ENCODE measurements at places on chromosomes 4 and X.

DNA sequence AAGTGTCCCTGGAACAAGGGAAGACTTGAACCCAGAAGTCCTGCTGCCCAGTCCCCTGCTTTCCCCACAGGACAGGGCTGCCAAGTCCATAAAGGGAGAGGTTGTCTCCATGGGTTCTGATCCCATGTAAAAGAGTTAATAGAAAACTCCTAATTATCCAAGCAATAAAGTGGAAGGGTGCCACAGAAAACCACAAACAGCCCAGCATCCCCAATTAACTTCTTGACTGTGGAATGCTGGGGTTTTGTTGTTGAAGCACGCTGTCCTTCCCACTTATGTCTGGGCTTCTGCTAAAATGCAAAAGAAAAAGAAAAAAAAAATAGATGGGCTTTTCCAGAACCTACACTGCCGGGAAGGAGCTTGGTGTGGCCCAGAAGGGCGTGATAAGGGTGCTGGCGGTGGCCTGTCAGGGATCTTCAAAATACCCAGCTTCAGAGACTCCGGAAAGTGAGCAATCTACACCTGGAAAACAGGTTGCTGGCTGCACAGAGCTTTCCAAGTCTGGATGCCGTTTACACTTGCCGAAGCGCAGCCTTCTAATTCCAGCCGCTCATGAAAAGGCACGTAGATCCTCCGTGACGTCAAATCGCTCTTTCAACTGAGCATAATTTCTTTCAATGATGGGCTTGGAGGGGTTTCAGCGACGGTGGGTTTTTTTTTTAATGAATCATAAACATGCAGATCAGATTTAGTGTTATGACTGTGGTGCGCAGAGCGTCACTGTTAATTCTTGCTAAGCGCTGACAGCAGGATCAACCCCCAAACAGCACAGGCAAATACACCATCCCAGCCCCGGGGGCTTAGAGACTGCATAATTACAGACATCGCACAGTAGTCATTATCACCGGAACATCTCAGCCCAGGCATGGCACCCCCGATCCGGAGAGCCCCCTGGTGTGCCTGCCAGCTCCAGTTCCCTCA is 197.6 kb downstream of the BCOR start:
- no peak for DNase-seq

DNA sequence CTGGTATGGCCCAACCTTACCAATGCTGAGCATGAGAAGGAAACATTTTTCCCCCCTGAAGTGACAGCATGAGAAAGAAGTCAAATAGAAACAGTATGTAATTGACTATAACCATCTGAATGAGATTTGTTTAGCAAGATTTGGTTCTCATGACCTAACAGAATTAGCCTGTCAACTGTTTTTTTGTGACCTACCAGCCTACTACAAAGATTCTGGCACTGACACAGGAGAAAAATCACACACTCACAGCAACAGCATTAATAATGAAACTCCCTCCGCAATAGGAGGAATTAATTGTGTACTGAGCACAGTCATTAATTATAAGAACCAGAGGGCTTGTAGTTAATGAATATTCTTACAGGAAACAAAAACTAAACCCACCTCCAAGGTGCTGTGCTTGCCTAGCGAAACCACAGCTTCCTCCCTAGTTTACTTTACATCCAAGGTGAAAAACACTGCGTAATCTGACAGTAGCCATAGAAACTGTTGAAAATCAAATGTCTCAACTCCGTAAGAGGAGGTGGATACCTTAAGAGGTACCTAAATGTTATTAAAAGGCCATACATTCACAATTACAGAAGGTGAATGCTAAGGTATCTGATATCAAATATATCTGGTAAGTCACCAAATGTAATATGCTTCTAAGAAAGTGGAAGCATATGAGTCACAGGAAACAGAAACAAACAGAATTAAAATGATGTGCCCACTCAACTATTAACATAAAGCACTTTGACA is 34.9 kb downstream of the MMRN1 start:
- no peak for DNase-seq

GRCh38 chrX:129808158-129808828 is 28.5 kb downstream of the SASH3 start:
- no peak for DNase-seq

- DNase-seq, result no peak
Measured at GRCh38 chr4:151962138-151962823, 201.5 kb upstream of the GATB start.

DNA sequence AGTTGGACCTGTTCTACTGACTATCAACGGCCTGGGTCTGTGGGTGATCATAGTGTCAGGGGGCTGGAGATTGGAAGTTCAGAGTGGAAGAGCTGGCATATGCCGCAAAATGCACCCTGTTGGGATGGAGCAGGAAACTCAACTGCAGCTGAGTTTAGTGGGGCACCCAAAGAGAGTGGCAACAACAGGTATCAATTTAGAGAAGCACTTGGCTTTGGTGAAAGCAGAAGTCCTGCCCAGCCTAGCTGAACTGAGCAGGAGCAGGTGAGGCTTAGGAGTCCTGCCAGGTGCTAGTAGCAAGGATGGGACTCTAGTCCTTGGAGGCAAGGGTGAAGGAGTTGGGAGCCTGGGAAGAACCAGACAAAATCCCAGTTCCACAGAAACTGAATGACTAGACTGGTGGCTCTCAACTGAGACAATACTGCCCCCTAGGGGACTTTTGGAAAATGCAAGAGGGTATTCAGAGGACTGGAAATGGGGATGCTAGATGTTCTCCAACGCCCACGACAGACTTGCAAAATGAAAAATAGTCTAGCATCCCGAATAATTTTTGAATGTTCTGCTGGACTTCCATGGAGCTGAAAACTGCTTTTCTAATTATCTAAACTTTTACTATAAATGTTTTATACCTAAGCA is 49.4 kb downstream of the RTL9 start:
- peak; percentile 57 for DNase-seq

GRCh38 chrX:133847340-133847994 is 137.9 kb downstream of the GPC3 start:
- DNase-seq, result no peak

- no peak for DNase-seq
Measured at GRCh38 chrX:129791336-129791735, 11.6 kb downstream of the SASH3 start.

GRCh38 chrX:154000051-154000450 is 19.7 kb downstream of the IRAK1 start:
- no peak for DNase-seq

- no peak for DNase-seq
Measured at GRCh38 chr4:75698162-75698962, 25.2 kb upstream of the G3BP2 start.

- peak; percentile 73 for DNase-seq
Measured at GRCh38 chr4:15756361-15756861, 21.7 kb upstream of the CD38 start.

GRCh38 chrX:129983575-129984110 is 1.2 kb downstream of the BCORL1 start:
- DNase-seq, result no peak

GRCh38 chr4:64250488-64250887 is 158.8 kb downstream of the TECRL start:
- DNase-seq, result no peak

DNA sequence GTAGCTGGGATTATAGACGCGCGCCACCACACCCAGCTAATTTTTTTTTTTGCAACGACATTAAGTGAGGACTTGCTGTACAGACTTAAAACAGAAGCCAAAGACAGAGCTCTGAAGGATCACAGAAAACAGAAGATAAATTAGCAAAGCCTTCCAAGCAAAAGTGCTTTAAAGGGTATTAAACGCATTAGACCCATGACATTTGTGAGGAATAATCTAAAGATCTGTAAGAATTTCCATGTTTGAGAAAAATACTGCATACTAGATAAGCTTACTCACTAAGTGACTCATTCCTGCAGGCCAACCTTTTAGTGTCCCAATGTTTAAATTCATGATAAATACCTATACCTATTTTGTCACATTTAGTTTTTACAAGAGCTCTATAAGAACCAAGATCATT is 27.4 kb downstream of the SMARCA1 start:
- no peak for DNase-seq

GRCh38 chr4:181761156-181761555 is 482.0 kb upstream of the TENM3 start:
- no peak for DNase-seq

- no peak for DNase-seq
Measured at GRCh38 chr4:186807808-186808629, 84.4 kb upstream of the FAT1 start.

DNA sequence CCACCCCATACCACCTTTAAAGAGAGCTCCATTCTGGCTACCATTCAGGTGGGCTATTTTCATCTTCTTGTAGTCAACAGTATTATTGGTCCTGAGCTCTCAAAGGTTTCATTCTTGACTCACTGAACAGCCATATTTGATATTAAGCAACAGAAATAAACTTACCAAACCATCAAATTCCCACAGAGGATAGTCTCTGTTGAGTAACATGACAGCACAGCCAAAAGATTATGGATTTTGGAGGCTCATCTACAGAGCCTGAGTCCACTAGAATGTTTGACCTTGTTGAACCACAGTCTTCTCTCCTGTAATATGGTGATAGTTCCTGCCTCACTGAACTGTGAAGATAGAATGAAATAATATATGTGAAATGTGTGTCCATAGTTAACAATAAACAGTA is 276.3 kb upstream of the LDB2 start:
- no peak for DNase-seq

DNA sequence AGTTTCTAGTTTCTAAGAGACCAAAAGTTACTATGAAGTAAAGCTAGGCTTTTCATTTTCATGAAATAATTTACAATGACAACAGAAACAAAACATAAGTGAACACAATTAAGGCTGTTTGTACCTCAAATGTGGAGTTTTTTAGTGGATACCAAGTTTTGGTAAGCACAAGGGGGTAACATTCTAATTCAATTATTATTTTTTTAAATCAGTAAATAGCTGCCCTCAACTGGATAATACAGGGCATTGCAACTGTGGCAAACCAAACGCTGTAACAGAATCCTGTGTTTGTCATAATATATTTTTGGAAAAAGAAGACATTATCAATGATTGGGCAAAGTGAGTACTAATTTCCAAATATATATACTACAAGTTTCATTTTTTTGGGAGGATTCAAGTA is 150.3 kb downstream of the FBXW7 start:
- no peak for DNase-seq

DNA sequence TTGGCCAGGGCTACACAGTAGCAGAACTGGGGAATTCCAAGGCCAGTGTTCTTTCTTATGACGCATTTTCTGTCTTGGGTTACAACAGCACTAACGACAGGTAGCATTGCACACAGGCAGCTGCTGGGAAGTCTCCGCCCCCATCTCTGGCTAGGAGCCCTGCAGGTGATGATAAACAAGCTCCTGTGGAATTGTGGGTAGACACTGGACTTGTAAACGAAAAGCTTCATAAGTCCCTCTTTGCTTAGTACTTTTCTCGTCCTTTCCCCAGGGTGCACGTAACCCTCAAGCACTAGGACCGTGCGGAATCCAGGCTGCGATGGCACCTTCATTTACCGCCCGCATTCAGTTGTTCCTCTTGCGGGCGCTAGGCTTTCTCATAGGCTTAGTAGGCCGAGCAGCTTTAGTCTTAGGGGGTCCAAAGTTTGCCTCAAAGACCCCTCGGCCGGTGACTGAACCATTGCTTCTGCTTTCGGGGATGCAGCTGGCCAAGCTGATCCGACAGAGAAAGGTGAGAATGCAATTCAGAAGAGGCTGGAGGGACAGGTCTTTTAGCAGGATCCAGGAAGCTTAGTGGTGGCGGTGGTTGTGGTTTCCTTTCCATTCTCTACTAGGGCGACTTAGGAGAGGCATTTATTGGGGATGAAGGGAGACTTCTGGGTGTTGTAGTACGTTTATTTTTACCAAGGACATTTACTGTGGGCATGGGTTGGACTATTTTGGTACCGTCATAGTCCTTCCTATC is at the start of gene FAAH2:
TSS of gene FAAH2 (plus strand) at position 200 of the 745 bp plus-strand sequence. CDS start at position 320, 120 bp downstream.
- DNase-seq, result peak; percentile 48

DNA sequence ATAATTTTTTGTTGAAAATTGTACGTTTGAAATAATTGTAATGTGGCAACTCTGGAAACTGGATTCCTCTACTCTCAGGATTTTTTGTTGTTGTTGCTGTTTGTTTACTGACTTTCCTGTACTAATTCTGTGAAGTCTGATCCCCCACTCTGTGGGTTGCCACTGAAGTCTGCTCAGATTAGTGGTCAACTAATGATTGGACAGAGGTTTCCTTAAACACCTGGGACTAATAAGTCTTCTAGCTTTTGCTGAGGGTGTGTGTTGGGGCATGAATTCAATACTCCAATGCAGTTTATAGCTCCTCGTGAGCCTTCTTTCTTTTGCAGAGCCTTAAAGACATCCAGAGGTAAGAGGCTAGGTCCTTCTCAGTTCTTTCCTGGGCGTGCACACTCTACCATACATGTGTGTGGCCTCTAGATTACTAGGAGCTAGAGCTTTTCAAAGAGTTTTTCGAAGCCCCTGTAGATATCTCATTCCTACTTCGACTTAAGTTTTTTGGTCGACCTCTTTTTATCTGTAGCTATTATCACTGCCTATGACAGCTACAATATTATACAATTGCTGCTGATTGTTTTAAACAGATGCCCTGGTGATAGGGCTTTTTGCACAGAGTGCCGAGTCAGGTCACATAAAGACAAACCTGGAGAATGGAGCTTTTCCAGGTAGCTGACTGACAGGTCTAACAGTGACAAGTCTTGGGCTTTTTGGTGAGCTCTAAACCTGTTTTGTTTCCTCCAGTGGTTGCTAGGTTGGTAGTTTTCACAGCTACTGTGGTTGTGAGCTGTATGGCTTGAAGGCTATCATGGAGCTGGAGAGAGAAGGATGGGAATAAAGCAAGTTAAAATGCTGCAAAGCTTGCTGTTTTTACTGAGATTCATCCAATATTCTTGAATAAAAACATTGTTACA is 34.0 kb downstream of the BMP2K start:
- DNase-seq, result no peak

DNA sequence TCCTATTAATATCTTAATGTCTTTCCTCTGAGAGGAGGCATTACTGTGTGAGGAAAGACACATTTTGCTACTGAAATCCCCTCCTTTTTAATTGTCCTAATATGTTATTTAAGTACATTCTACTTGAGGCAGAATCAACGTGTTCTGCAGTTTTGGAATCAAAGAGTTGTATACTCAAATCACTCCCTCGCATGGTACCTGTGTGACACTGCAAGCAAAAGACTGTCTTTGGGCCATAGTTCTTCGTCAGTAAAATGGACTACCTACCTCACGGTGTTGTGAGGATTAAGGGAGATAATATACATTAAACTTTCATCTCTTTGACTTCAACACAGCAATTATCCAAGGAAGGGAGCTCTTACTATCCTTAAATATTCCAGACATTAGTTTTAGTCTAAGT is 61.5 kb downstream of the TIGD2 start:
- DNase-seq, result no peak

- no peak for DNase-seq
Measured at GRCh38 chr4:87978681-87979080, 3.2 kb downstream of the SPP1 start.

DNA sequence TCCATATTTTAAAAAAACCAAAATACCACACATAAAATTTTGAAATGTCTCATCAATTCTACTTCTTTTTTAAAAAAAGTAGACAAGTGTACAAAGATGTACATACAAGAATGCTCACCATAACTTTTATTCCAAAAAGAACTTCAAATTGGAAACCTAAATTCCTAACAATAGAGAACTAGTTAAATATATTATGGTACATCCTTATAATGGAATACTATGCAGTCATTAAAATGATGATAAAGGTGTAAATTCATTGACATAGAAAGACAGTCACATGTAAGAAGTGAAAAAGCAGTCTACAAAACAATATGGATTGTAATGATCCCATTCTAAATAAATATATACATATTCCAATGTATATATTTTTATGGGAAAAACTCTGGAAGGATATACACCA is 31.0 kb downstream of the RPS6KA3 start:
- no peak for DNase-seq
